Activated CD4-positive, alpha-beta memory T cell treated with anti-CD3 and anti-CD28 coated beads for 36 hours (primary cell): ENCODE measurements at places on chromosomes 16 and 17. TPM values are rescaled to one million over a fixed set of nuclear protein-coding genes. Genes with fewer than 3 reads are reported as not detected.
A peak's percentile ranks its signal among the peaks of the same experiment; 100 is the strongest.

DNA sequence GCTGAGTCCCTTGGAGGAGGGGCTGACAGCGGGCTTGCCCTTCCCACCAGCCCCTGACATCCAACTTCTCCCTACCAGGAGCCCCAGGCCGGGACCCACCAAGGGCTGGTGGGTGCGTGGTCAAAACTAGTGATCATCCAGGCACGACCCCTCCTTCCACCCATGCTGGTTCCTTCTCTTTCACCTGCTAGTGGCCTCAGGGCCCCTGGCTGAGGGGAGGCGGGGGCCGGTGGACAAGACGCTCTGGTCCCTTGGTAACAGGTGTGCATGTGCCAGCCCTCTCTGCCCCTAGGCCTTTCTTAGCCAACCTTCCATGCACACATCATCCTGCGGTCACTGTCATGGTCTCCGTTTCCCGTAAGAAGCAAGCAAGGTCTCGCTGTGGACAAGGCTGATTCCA, 8.4 kb downstream of the ZNF213 start:
- DNase-seq, result no peak

DNA sequence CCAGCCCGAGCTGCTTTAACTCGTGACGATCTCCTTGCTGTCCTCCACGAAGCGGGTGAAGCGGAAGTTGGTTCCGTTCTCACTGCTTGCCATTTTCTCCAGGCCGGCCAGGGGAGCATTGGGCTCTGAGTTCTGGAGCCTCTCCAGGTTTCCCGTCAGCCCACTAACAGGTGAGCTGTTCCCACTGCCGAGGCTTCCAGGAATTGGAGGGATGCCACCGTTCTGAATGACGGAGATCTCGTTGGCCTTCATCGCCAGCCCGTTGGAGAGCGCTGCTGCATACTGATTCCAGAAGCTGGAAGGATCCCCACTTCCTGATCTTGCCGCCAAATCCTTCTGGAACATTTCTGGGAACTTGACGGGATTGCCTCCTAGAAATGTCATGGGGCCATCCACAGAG, 14.0 kb downstream of the SALL1 start:
- DNase-seq, result no peak

GRCh38 chr16:83878838-83879237, 20.1 kb upstream of the MLYCD start:
- no peak for DNase-seq

DNA sequence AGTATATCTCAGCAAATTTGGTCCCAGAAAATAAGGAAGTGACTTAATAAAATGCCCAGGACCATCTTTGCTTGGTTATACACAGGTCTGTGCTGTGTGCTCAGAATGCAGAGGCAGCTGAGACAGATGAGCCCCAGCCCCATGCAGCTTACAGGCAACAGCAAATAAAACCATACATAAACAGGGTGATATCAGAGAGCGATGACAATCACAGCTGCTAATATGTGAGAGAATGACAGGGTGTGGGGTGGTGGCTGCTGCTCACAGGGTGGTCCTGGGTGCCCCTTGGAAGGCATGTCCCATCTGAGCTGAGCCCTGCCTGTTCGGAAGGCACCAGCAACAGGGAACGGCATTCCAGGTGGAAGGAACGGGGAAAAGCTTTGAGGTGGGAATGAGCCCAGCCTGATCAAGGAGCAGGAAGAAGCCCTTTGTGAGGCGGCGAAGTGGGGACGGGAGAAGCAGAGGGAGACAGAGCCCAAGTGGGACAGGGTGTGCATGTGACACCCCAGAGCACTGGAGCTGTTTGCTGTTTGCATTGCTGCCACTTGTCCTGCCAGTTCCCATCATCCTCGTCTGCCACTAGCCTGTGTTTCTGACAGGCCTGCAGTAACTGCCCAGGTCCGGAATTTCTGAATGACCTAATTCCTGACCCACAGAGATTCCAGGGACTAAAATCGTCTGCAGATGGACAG, 150.5 kb downstream of the KATNIP start:
- DNase-seq, result no peak

- peak; percentile 84 for DNase-seq
These were observed 13.0 kb downstream of the SARM1 start for GRCh38 chr17:28384281-28385036.

GRCh38 chr17:17507465-17508011, 11.3 kb upstream of the RASD1 start:
- no peak for DNase-seq

GRCh38 chr16:84020353-84020752, 22.2 kb downstream of the SLC38A8 start:
- no peak for DNase-seq

DNA sequence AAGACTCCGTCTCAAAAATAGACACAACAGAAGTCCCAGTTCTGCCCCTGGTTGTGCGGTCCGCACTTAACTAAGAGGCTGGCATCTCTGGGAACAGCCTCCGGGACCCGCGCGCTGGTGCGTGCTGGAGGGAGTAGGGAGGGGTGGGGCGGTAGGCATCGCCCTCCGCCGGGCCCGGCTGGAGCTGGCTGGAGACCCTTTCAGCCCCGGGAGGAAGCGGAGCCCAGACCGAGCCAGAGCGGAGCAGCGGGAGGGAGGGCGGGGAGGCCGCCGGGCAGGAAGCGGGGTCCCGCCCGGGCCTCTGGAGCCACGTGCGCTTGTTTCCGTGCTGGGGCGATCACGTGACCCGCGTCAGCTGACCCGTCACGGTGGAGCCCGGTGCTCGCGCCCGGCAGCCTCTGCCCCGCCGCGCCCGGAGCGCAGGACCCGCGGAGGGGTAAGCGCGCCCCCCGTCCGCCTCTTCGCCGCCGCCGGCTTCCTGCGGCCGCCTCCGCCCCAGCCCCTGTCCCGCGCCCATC, at the start of gene WDR81:
Gene WDR81 (plus strand): TSS at position 354 of the 518 bp plus-strand sequence. CDS start 256 bp downstream, outside the sequence.
- DNase-seq, result peak; percentile 92

DNA sequence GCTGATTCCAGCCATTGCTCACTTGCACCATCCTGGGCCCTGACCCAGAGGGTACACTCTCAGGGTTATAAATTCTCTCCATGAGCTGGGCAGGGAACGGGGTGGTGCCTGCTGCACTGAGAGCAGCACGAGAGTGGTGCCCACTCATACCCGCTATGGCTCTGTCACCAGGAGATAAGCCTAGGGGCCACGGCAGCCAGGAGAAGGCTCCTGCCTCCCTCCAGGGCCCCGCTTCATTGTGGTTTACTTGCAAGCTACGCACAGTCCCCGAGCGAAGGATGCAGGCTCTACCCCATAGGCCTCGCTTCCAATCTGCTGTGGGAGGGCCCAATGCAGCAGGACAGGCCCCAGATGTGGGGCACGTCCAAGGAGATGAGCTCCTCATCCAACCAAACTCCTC, 48.5 kb downstream of the VAC14 start:
- no peak for DNase-seq

The CRYBA1 gene
- not detected for total RNA-seq
